Colonic mucosa (tissue), 4 donors: ENCODE measurements at places on chromosomes 4 and X. TPM values are rescaled to one million over a fixed set of nuclear protein-coding genes. Genes with fewer than 3 reads are reported as not detected.

- no peak for DNase-seq
These were observed 12.1 kb upstream of the TCEAL4 start for GRCh38 chrX:103573202-103573601.

The DAPP1 gene
- 3.6 TPM for total RNA-seq

DNA sequence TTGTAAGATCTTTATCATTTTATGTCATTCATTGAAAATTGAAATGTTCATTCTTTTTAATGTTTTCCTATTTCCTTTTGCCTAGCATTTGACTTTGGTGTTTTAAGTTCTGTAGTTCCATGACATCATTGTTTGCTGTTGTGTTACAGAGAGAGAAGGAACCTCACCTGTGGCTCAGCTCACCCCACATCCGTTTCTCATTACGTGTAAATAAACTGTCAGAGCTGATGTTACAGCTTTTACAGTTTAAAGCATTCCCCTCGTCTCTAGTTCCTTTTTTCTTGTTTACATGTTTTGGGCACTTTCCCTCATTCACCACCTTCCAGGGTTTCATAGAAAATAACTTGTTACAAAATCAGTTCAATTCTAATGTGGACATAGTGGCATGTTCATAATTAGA lies 137.2 kb downstream of the FNIP2 start:
- no peak for DNase-seq

The SLC4A4 gene
- total RNA-seq = 124 TPM

DNA sequence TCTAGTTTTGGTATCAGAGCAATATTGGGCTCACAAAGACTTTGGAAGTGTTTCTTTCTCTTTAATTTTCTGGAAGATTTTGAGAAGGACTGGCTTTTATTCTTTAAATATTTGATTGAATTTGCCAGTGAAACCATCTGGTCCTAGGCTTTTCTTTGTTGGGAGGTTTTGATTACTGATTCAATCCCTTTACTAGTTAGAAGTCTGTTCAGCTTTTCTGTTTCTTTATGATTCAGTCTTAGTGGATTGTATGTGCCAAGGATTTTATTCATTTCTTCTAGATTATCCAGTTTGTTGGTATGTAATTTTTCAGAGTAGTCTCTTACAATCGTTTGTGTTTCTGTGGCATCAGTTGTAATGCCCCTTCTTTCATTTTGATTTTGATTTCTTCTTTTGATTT lies 28.6 kb downstream of the GLRB start:
- no peak for DNase-seq

- no peak for DNase-seq
These were observed 218.6 kb upstream of the GK2 start for GRCh38 chr4:79626611-79627010.

The HPF1 gene
- 11.7 TPM for total RNA-seq

- no peak for DNase-seq
These were observed 23.2 kb downstream of the GEMIN8 start for GRCh38 chrX:14006540-14006939.

DNA sequence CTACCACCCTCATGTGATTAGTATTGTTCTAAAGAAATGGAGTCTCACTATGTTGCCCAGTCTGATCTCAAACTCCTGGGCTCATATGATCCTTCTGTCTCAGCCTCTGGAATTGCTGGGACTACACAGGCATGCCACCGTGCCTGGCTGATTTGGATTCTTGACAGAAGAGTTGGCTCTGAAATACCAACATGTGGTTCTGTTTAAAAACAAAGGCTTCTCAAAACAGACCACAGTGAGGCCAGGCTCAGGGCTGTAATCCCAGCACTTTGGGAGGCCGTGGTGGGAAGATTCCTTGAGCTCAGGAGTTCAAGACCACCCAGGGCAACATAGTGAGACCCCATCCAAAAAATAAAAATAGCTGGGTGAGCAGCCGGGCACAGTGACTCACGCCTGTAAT lies 126.7 kb downstream of the DHRSX start:
- no peak for DNase-seq

DNA sequence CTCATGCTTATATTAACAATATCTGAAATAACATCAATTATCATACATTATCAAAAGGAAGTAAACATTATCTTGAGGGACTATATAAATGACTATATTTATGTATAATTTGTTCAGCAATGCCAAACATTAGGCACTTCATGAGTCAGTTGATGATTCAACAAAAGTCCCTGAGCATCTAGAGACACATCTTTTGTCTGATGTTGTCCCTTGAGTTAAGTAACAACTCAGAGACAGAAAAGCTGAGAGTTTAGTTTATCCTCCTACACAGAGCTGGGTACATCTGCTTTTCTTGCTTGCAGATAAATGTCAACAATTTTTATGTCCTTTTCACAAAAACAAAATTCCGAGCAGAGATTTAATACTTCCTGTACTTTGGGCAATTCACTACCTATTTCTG lies 311.1 kb downstream of the INPP4B start:
- no peak for DNase-seq

The TECRL gene
- not detected for total RNA-seq
